H9 (cell line): ENCODE measurements at places on chromosomes 7 and 10.

- DNase-seq: no peak
These were observed 67.7 kb downstream of the ZMIZ1 start for GRCh38 chr10:79136236-79137005.

GRCh38 chr7:35454575-35455385 is 200.9 kb upstream of the TBX20 start:
- DNase-seq: peak; percentile 28

DNA sequence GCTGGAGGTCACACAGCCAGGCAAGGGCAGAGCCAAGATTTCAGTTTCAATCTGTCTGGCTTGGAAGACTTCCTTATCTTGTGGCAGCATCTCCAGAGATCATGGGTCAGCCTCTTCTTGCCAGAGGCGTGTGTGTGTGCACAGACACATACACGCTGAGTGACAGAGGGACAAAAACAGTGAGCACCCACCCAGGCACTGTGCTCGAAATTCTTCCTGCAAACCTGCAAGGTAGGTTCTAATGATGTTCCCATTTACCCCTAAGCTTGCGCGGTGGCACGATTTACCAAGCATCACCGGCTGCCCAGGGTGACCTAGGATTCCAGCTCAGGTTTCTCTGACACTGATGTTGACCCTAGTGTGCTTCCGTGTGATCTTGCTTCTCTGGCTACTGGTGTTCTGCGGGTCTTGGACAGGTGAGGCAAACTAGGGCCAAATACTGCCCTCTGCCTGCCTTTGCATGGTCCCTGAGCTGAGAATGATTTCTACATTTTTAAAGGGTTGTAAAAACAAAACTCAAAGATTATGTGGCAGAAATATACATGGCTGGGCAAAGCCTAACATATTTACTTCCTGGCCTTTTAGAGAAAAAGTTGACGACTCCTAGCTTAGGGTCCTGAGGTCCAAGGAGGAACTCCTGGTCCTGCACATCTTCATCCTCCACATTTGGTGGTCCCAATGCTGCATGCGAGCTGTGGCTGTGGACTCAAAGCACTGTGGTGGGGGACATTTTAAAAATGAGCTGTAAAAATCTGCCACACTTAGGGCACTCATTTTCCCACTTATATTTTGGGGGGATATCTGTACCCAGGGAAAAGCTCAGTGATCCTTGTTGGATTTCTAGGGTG is 268.5 kb downstream of the RPS24 start:
- peak; percentile 46 for DNase-seq

DNA sequence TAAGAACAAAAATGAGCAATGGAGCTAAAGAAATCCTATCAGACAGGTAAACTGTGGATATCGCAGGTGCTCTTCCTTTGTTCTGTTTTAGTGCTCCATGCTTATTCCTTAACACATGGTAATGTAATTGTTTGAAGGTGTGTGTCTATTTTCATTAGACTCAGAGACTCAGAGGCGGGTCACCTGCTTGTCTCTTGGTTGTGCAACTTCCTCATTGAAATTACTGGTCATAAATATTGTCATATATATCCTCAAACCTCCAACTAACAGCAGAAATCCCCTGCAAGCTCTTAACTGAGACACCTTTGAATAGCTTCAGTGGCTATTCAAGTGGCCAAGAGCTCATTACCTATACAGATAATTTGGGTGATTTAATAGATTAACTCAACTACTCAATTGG is 177.2 kb downstream of the PTN start:
- DNase-seq: no peak

- DNase-seq: no peak
These were observed 30.6 kb upstream of the CTBP2 start for GRCh38 chr10:125190946-125191345.

GRCh38 chr7:128827248-128827958 is 2.8 kb upstream of the FLNC start:
- DNase-seq: peak; percentile 59

- no peak for DNase-seq
These were observed 60.9 kb downstream of the ARMC3 start for GRCh38 chr10:22988581-22989360.

- DNase-seq: no peak
These were observed 95.7 kb downstream of the CABCOCO1 start for GRCh38 chr10:61758433-61758832.
